ENCODE measurements at places on chromosomes 5 and 9.
A peak's percentile ranks its signal among the peaks of the same experiment; 100 is the strongest.

DNA sequence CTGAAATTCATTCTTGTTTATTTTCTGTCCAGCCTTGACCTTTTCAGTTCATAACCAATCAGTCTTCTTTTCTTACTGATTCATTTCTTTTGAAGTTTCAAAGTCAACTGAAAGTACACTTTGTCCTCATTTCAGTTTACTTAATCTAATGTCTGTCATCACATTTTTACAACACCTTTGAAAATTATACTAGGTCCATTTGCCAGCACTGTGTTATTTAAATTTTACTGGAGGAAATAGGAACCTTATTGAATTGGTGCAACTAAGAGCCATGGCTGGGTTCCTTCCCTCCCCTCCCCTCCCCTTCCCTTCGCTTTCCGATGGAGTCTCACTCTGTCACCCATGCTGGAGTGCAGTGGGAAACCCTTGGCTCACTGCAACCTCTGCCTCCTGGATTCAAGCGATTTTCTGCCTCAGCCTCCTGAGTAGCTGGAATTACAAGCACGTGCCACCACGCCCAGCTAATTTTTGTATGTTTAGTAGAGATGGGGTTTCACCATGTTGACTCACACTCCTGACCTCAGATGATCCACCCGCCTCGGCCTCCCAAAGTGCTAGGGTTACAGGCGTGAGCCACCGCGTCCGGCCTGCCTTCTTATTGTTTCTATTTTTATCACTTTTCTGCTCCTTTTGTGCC lies 6.3 kb downstream of the RMI1 start:
- no peak for DNase-seq

DNA sequence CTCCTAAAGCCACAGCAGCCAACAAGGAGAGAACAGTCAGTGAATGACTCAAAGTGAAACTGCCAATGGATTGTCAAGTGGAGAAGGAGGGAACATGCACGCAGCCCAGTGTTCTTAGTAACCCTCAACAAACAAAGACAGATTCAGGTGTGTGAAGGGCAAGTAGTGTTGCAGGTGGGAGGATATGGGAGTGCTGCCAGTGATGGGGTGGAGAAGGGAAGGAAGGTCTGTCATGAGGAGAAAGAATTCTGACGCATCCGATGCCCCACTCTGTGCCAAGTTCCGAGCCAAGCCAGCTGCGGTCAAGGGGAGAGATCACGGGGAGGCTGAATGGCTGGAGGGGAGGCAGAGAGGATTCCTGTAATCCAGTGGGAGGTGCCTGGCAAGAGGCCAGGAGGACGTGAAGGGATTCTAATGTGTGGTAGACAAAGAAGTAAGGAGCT lies 56.5 kb downstream of the CAST start:
- no peak for DNase-seq

GRCh38 chr9:79588488-79589223 lies 16.9 kb downstream of the TLE4 start:
- no peak for DNase-seq

- no peak for DNase-seq
Measured at GRCh38 chr5:113984928-113985327, 376.9 kb upstream of the KCNN2 start.

DNA sequence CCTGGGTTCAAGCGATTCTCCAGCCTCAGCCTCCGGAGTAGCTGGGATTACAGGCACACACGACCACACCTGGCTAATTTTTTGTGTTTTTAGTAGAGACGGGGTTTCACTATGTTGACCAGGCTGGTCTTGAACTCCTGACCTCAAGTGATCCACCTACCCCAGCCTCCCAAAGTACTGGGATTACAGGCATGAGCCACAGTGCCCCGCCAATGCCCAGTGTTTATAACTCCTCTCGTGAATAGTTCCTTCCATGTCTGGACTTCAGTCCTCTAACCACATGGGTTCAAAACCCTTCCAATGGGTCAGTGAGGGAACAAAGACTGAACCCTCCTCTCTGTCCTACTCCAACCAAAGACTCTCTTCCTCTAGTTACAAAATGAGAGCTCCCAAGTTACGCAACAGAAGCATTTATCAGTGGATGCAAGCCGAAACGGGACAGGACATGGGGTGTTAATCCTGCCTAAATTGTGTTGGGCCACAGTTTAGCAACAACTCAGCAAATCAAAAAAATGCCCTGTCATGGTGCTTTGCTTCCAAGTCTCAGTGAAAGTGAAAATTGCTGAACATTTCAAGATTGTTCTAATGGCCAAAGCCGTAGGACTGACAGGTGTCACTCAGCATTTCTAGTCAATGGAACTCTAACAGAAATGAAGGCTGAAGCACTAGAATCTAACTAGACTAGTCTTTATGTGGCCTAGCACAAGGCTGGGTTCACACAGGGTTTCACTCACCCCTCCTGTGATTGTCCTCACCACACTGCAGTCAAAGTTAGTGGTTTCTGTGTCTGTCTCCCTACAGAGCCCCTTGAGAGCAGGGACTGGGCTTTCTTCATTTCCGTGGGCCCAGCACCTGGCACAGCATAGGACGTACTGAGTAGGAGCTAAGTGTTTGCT lies 3.2 kb upstream of the TMEM245 start:
- DNase-seq, result no peak

DNA sequence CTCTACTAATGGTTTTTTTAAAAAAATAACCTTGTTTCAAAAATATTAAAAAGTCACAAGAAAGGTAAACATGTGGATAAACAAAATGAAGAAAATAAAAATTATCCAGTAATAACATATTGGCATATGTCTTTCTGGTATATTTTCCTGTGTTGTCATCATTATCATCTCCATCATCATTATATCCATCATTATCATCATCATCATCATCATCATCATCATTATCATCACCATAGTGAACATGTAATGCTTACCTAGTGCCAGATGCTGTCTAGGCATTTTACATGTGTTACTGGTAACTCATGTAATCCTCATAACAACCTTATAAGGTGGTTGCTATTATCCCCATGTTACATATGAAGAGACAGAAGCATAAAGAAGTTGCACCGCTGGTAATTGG lies 111.5 kb upstream of the CDKN2B start:
- DNase-seq, result no peak

- no peak for DNase-seq
Measured at GRCh38 chr5:109484597-109484996, 74.8 kb upstream of the PJA2 start.

GRCh38 chr5:36741128-36741527 lies 134.7 kb downstream of the SLC1A3 start:
- no peak for DNase-seq

GRCh38 chr9:129439242-129439641 lies 181.7 kb downstream of the C9orf50 start:
- no peak for DNase-seq

GRCh38 chr9:126307322-126308061 lies 19.1 kb upstream of the MVB12B start:
- no peak for DNase-seq

- peak; percentile 95 for DNase-seq
Measured at GRCh38 chr9:21789541-21790037, 12.8 kb upstream of the MTAP start.

DNA sequence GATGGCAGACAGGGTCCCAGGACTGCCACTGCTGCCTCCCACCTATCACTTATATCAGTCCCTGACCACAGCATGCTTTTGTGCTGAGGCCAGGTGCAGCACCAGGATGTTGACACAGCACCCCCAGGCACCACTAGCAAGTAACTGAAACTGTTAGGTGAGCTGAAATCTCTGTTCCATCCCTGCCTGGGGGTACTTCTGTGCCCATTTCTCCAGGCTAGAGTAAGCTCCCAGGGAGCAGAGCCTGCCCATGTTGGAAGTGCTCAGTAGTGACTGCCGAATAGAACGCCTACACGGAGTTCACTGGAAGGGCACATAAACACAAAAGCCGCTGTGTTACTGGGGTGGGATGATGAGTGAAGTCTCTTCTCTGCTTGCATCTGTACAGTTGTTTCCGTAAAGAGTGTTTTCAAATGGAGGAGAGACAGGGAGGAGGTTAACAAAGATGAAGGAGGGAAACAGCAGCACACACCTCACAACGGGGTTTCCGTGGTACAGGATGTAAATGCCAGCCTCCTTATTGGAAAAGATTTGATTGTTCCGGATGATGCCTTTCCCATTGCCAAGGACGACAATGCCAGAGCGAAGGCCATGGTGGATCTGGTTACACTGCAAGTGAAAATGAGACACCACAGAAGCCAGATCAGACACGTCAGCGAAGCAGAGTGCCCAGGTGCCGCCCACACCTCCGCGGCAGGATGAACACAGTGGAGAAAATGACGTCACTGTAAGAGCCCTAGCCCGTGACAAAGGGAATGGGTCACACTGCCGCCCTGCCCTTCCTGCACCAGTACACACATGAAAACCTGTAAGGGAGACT lies 43.1 kb downstream of the POLR1E start:
- no peak for DNase-seq

DNA sequence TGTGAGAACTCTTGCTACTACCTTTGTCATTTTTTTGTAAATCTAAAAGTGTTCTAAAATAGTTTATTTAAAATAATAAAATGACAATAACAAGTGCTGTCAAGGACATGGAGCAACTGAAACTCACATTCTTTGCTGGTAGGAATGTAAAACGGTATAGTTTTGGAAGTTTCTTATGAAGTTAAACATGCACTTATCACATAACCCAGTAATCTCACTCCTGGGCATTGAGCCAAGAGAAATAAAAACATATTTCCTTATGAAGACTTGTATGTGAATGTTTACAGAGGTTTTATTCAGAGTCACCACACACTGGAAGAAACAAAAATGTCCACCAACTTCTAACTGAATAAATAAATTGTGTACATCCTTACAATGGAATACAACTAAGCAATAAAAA lies 46.0 kb upstream of the COL15A1 start:
- DNase-seq, result peak; percentile 56

DNA sequence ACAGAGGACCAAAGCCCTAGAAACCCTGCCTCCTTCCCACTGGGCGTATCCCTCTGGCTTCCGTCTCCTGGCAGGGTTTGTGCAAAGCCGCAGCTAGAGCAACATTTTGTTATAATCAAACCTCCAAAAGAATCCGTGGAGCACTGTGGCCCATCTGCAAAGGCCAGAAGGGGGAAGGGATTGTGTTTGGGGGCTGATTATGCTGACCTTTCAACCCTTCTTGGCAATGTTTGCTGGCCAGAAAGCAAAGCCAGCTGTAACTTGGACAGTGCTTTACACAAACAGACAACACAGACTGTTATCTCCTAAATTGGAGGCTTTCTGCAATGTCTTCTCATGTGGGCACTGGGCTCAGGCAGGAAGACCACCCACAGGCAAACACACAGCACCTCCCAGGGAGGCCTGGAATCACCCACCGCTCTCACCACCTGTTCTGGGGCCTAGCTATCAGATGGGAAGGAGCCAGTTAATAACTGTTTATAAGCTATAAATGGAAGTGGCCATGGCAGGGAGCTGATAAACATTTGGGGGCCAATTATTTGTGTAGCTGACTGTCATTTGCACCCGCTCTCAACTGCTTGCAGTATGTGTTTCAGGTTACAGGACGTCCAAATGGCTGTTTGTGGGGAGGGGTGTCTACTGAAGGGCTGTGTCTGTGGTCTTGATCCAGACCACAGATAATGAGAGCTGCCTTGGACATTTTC lies 121.6 kb upstream of the ERCC6L2 start:
- no peak for DNase-seq

GRCh38 chr9:89872913-89873707 lies 268.3 kb downstream of the GADD45G start:
- DNase-seq, result no peak

- DNase-seq, result no peak
Measured at GRCh38 chr5:122384739-122385235, 72.8 kb downstream of the SNCAIP start.

GRCh38 chr5:23139338-23140171 lies 286.4 kb upstream of the CDH12 start:
- DNase-seq, result peak; percentile 14

DNA sequence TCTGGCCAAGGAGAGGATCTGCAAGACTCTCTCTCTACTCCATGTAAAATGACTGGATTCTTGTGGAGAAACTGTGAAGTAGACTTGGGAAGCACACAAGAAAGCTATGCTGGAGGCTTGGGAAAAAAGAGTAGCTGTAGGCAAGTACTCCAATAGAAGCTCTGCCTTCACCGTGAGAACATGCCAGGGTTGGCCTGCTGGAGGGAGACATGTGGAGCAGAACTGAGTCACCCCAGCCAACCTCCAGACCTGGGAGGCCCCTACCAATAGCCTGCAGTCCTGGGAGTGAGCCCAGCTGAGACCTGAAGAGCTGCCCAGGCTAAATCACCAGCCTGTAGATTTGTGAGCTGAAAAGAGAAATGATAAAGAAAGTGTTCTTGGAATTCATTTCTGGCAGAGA lies 66.6 kb downstream of the DEPDC1B start:
- peak; percentile 63 for DNase-seq
